ENCODE measurements at places on chromosomes 1 and 21.
A peak's percentile ranks its signal among the peaks of the same experiment; 100 is the strongest.

GRCh38 chr21:21213297-21213696 is 215.1 kb downstream of the NCAM2 start:
- DNase-seq, result peak; percentile 64

GRCh38 chr1:68168545-68169171 is 63.7 kb downstream of the WLS start:
- peak; percentile 65 for DNase-seq

- DNase-seq, result no peak
These were observed 57.5 kb downstream of the KIAA0319L start for GRCh38 chr1:35499652-35500176.

DNA sequence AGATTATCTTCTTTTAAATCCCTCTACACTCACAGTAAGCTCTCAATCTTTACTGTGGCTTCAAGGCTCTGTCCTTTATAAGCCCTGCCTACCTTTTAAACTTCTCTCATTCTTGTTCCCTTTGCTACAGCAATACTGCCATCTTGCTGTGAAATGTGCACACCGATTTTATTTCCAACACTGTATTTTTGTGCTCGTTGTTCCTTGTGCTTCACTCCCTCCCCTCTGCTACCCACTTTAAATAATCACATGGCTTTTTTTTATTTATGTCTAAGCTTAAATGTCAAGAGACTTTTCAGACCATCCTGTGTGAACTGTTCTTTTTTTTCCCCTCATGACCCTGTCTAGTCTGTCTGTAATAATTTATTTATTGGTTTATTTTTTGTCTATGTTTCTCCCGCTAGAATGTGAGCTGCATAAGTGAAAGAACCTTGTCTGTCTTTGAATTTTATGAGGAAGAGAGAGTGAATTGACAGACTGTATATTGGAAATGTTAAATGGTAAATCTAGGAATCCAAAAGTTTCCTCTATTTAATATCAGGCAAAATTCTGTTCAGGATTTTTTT is 45.7 kb downstream of the ABCD3 start:
- DNase-seq, result peak; percentile 79

DNA sequence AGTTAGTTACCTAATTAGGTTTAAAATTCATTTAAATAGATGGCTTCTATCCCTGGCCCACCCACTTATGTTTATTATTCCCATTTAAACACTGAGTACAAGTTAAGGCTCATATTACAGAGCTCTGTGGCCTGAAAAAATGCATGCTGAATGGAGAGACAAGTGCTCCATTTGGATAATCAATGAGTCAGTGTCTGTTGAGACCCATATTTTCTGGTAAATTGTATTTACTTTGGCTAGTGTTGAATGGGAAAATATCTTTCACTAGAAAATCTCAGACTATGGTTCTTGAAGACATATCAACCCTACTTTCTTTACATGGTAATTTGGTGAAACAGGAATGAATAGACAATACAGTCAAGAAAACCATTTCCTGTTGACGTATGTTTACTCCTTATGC is 356.0 kb downstream of the S1PR1 start:
- DNase-seq, result no peak

DNA sequence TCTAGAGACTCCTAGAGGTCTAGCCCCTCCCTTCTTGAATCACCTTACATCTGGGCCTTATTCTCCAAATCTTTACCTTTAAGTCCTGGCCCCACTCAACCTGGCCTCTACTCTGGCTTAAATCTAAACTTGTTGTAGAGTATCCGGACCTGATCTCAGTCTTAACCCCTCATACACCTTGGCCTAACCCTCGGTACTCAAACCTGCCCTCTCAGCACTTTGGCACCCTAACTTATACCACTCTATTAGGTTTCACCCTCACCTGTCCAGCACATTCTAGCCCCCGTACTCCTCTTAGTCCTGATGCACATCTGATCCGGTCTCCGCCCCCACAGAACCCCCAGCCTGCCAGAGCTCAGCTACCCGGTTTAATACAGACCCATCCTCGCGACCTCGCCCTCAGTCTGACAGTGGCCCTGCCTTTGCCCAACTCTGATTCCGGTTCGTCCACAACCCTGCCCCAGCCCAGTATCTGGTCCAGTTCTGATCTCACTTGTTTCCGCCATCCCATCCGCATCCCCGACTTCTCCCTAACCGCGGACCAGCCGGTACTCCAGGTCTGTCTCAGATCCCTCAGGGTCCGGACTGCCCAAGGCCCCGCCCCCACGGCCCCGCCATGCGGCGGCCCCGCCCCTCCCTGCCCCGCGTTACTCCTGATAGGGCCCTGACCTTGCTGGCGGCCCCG is 1.5 kb downstream of the TRIM62 start:
- peak; percentile 70 for DNase-seq

DNA sequence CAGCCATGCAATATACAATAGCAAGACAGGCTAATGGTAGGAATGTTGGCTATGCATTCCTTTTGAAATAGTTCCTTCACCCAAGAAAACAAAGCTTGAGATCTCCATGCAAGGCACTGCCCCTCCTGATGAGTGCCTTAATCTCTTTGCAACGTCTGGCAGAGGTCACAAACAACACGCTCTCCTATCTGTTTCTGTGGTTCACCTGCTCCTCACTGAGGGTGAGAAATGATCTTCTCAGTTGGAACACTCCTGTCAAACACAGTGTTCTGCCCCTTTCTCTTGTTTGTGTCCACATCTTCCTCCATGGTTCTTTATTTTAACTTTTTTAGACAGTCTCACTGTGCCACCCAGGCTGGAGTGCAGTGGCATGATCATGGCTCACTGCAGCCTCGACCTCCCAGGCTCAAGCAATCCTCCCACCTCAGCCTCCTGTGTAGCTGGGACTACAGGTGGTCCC is 21.2 kb upstream of the XPR1 start:
- DNase-seq, result no peak

DNA sequence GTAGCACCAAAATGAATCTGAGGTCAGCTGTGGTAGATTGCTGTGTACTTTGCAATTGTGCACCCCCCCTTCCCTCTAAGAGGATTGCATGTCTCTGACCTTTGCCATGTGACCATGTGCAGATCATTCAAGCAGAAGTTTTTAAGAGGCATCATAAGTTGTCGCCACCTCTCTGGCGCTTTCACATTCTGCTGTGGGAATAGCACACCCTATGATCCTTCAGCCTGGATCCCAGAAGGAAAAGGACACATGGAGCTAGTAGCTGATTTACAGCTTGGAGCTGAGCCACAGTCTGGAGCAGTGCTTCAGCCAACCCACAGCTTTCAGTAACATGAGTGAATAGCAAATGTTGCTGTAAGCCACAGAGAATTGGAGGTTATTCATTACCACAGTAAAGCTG is 158.5 kb downstream of the TSEN15 start:
- peak; percentile 50 for DNase-seq

GRCh38 chr1:99975529-99975928 is 5.7 kb downstream of the SLC35A3 start:
- DNase-seq, result no peak

DNA sequence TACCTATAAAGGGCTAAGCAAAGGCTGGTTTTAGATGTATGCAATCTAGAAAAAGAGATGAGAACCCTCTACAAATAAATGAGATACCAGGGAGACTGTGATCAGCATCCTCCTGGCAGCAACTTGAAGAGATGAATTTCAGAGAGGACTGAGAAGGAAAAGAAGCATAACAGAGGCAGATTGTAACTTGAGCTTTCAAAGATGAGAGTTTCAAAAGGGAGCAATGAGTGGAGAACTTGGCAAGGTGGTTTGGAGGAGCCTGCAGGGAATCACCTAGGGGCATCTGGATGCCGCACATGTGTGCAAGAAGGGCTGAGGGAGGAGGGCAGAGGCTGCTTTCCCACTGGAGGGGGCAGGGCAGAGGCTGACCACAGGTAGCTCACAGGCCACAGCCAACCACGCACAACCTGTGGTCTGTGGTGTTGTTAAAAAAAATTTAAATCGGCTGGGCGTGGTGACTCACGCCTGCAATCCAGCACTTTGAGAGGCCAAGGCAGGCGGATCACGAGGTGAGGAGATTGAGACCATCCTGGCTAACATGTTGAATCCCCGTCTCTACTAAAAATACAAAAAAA is 50.2 kb downstream of the PCNX2 start:
- no peak for DNase-seq

- DNase-seq, result no peak
These were observed 52.2 kb upstream of the PRDX6 start for GRCh38 chr1:173424782-173425407.

DNA sequence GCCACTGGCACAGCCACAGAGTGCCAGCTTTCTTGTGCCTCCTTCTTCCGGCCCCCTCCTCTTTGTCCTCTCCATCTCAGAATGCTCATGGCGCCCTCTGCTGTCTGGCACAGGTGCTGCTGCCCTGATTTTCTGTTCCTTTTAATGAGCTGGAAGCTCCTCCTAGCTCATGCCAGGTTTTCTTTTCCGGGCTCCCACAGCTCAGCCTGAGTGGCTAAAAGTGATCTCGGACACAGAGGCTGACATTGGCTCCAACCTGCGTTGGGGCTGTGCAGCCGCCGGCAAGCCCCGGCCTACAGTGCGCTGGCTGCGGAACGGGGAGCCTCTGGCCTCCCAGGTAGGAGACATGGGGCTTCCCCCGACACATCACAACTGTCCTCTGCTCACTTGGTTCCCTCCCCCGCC is 18.7 kb downstream of the CNTN2 start:
- DNase-seq, result peak; percentile 66

- DNase-seq, result peak; percentile 77
These were observed 216.0 kb downstream of the DYRK1A start for GRCh38 chr21:37582590-37582989.

- no peak for DNase-seq
These were observed 61.2 kb downstream of the VANGL1 start for GRCh38 chr1:115702959-115703358.

DNA sequence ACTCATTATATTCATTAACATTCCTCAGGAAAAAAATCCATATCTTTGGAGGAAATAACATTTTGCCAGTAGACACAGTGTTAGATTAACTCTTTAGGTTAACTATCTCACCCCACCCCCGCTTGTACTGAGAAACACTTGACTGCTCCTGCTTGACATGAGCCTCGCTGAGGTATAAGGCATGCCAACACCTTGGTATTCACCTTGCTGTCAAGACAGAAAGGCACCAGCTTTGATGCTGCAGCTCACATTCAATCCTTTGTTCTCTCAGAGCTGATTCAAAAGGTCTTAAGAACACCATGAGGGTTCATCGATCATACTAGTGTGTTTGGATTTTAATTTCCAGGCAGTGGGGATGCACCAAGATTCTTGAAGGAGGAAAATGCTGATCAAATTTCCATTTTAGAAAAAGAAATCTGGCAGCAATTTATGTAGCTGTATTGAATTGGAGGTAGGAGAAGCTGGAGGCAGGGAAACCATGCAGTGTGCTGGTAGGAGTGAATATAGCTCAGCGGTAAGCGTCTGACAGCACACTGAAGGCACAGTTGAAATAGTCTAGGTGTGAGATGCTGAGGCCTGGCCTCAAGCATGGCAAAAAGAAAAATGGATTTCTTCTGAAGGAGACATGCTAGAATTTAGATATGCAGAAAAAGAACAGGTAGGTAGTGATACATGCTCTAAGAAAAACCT is 108.0 kb upstream of the ST6GALNAC5 start:
- DNase-seq, result no peak

- no peak for DNase-seq
These were observed 11.7 kb downstream of the SEMA4A start for GRCh38 chr1:156165083-156165482.

GRCh38 chr1:25758466-25759070 is 41.4 kb upstream of the SELENON start:
- no peak for DNase-seq

DNA sequence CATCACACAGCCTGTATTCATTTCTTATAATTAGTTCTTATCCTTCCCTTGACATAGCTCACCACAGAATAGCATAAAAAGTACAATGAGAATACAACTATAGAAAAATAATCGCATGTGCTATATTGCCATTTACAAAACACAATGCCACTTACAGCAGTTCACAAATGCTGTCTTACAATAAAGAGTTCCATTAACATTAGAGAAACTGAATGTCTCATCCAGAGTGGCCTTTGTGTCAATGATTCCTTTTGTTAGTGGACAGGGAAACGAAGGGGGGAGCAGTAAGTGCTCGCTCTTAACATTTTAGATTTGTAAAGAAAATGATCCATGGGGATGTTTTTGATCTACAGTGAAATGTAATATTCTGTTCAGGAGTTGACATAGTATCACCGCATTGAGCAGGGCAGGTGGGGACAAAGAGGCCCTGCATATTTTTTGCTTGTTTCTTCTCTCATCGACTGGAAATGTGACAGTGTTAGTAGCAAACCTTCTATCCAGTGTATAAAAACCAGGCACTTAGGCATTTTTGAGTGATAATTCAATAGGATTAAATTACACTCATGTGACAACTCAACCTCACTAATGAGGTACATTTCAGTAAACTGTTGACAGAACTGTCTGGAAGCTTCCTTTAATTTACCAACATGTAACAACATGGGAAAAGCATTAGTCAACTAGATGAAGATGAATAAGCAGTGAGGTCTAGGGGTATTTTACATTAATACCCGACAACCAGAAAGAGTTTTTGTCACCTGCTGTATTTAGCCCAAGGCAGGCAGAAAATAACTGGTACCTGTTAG is 35.6 kb upstream of the RRP15 start:
- DNase-seq, result no peak

DNA sequence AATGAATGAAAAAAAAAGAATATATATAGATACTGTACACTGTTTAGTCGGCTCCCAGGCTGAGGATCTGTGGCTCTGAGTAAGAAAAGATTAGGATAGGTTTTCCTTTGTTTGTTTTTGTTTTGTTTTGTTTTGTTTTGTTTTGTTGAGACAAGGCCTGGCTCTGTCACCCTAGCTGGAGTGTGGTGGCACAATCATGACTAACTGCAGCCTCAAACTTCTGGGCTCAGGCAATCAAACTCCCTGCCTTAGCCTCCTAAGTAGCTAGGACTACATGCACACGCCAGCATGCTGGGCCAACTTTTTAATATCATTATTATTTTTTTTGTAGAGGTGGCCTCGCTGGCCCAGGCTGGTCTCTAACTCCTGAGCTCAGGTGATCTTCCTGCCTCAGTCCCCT is 87.9 kb upstream of the PTBP2 start:
- DNase-seq, result no peak

DNA sequence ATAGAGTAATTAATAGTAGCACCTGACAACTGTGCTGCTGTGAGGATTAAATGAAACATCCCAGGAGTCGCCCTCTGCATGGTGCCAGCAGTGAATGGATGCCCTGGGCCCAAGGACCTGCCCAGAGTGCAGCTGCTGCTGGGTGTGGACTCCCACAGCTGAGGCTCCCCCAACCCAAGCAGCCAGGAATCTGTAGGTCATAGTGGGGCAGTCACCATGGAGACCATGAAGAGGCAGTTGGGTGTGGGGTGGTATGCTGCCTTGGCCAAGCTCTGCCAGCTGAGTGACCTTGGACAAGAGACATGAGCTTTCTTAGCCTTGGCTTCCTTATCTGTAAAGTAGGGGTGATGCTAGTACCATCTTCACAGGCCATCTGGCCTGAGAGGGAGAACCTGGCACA is 9.4 kb downstream of the OLIG2 start:
- no peak for DNase-seq

- peak; percentile 25 for DNase-seq
These were observed 78.8 kb upstream of the RBM34 start for GRCh38 chr1:235239851-235240250.
